Uterine smooth muscle cell (primary cell): ENCODE measurements at places on chromosomes 7 and 10. TPM values are rescaled to one million over a fixed set of nuclear protein-coding genes. Genes with fewer than 3 reads are reported as not detected.

FKBP6 gene
- total RNA-seq: under 0.01 TPM in 1 of 2 replicates, not detected in the other

HMX2 gene
- not detected in 2 replicates for total RNA-seq

AGAP9 gene
- 2.6 and 4.0 TPM in 2 replicates for total RNA-seq

SPDYE2B gene
- not detected in 2 replicates for total RNA-seq

WNT8B gene
- total RNA-seq: not detected in 2 replicates

SEC23IP gene
- 22.0 and 24.5 TPM in 2 replicates for total RNA-seq

FAM25C gene
- total RNA-seq: not detected in 2 replicates

AUTS2 gene
- total RNA-seq: 5.1 and 9.9 TPM in 2 replicates

NAT16 gene
- total RNA-seq: under 0.01 and 0.33 TPM in 2 replicates

CFAP70 gene
- 0.44 and 0.75 TPM in 2 replicates for total RNA-seq

SKIDA1 gene
- 0.75 and 1.1 TPM in 2 replicates for total RNA-seq

CPA2 gene
- total RNA-seq: not detected in 2 replicates

VIM gene
- total RNA-seq: 6,217 and 6,779 TPM in 2 replicates

CTAGE15 gene
- 0.75 TPM in 1 of 2 replicates, not detected in the other for total RNA-seq

MYO3A gene
- total RNA-seq: not detected in 2 replicates

TRIM56 gene
- 21.9 and 23.0 TPM in 2 replicates for total RNA-seq

FGFBP3 gene
- total RNA-seq: 0.66 and 0.75 TPM in 2 replicates

ERVW-1 gene
- total RNA-seq: not detected in 2 replicates

DNA2 gene
- 6.4 and 14.1 TPM in 2 replicates for total RNA-seq

TRAPPC14 gene
- 6.6 and 10.9 TPM in 2 replicates for total RNA-seq

SEC24C gene
- total RNA-seq: 59.4 and 64.3 TPM in 2 replicates

RET gene
- total RNA-seq: 1.9 and 3.5 TPM in 2 replicates

FAM221A gene
- 2.0 and 2.4 TPM in 2 replicates for total RNA-seq
